ENCODE measurements at places on chromosomes 2 and 18.

GRCh38 chr2:237075749-237076599 is 9.7 kb upstream of the COPS8 start:
- DNase-seq: no peak

DNA sequence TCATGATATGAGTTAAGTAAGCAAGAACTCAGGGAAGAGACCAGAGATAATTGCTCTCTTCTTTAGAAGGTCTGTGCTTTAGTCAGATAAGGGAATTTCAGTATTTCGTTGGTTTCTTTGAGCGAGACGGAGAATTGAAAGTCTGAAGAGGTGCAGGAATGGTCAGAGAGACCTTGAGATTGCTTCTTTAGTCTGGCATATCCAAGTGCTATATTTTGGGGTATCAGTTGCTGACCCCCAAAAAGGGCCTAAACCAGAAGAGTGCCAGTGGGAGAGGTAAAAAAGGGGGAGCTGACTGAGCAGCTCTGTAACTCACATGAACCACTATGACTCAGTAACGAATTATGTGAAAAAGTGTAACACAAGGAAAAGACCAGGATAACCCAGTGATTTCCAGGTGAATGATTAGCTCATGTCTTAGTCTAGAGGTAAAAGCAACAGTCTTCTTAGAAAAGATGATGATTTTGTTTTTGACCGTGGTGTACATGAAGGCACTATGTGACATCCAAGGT is 932.9 kb downstream of the TDRD15 start:
- no peak for DNase-seq

- DNase-seq: no peak
Measured at GRCh38 chr2:219542931-219543595, 546 bp downstream of the CHPF start.

DNA sequence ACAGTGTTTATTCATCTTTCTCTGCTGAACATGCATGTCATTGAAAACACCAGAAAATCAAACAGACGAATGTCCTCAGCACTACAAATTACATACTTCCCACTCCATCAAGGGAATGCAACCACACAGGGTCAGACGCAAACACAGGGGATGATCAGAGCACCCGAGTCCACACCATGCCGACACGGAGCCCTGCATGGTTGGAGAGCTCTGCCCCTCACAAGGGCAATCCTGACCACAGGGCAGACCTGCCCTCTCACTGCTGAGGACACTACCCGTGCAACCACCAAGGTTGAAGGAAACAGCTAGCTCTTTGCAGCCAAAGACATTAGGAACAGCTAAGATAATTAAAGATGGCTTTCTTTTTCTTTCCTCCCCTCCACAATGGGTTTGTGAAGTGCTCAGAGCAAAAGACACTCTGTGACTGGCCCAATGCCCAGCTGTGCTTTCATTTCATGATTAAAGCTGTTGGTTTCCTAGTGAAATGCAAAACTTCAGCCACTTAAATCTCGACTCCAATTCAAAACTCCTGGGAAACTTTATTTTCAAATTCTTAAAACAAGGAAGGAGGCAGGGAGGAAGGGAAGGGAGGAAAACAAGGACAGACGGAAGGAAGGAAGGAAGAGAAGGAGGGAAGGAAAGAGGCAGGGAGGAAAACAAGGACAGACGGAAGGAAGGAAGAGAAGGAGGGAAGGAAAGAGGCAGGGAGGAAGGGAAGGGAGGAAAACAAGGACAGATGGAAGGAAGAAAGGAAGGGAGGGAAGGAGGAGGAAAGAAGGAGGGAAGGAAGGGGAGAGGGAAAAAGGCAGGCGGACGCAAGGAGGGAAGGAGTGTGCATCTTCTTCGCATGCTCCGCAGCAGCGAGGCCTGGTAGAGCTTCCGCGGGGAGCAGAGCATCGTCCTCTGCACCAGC is 65.8 kb downstream of the NDUFA10 start:
- no peak for DNase-seq

DNA sequence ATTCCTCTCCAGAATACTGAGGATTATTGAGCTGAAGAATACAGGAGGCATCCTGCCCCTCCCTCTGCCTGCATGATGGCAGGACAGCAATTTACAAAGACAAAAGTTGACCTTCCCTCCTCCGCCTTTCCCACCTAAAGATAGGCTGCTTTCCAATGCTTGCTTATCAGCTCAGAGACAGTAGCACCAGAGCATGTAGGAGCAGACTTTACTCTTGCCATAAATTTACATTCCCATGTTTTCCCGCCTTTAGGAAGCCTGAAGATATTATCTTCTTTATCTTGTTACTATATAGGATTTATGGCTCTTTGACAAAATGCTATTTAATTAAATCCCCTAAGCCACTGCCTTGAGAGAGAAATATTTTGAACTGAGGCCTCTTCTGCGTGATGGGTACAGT is 135.6 kb upstream of the HNMT start:
- no peak for DNase-seq

- DNase-seq: no peak
Measured at GRCh38 chr2:172083628-172084394, 1.5 kb upstream of the DLX1 start.

- no peak for DNase-seq
Measured at GRCh38 chr2:43105586-43106558, 120.5 kb downstream of the ZFP36L2 start.

GRCh38 chr2:172462373-172462848 is 35.0 kb downstream of the ITGA6 start:
- peak; percentile 5 for DNase-seq

DNA sequence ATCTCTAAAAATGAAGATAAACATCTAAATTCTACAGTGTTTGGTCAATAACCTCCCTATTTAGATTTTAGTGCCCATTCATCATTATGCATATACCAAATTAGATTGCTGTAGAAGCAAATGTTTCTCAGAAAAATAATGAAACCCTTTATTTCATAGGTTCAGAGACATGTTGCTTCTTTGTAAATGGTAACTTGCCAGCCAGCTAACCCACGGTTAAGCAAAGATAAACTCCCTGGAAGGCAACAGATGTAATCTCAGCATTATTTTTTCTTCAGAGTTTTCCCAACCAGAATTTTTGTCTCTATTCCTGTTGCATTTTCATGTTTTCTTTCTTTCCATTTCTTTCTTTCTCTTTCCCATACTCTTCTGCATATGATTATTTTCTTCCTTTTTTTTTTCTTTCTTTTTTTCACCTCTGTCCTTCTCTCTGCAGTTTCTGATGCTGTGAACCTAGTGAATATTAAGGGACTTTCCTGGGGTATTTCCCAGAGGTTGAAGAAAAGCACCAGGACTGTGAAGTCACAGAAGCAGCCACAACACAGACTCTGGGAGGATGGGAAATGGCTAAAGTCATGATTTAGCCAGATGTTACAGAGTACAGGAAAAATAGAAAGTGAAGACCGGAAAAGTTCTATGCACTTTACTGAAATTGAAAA is 50.0 kb upstream of the DSG1 start:
- no peak for DNase-seq

DNA sequence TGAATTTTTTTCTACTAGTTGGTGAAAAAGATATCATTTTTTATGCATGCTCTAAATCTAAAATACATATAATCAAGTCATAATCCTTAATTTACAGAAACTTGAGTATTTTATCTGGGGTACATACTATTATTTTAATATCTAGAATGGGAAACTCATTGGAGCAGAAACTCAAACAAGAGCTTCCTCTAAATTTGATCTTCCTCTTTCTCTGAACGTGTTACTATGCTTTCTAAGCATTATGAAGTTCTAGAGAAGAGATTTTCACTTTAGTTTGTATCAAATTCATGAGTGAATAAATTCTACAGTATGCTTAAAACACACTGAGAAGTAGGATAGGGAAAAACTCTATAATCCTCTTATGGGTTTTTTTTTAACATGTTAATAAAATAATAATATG is 20.6 kb upstream of the SLC38A11 start:
- no peak for DNase-seq

DNA sequence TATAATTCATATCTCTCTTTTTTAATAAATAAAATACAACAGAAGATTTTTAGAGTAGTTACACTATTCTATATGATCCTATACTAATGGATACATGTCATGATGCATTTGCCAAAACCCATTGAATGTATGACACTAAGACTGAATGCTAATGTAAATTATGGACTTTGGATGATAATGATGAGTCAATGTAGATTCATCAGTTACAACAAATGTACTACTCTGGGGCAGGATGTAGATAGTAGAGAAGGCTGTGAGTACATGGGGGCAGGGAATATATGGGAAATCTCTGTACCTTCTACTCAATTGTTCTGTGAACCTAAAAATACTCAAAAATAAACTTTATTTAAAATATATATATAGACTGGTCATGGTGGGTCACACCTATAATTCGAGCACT is 45.6 kb upstream of the NEDD4L start:
- DNase-seq: no peak

GRCh38 chr2:233833345-233833744 is 21.0 kb downstream of the HJURP start:
- DNase-seq: no peak

- DNase-seq: no peak
Measured at GRCh38 chr2:213455316-213456008, 171.2 kb downstream of the SPAG16 start.

GRCh38 chr2:1854729-1855547 is 110.6 kb upstream of the PXDN start:
- DNase-seq: no peak

- no peak for DNase-seq
Measured at GRCh38 chr2:71385012-71385411, 53.4 kb downstream of the ZNF638 start.

- DNase-seq: no peak
Measured at GRCh38 chr18:66575263-66575662, 28.6 kb downstream of the CDH19 start.

GRCh38 chr2:41999592-42000281 is 48.1 kb upstream of the PKDCC start:
- no peak for DNase-seq

DNA sequence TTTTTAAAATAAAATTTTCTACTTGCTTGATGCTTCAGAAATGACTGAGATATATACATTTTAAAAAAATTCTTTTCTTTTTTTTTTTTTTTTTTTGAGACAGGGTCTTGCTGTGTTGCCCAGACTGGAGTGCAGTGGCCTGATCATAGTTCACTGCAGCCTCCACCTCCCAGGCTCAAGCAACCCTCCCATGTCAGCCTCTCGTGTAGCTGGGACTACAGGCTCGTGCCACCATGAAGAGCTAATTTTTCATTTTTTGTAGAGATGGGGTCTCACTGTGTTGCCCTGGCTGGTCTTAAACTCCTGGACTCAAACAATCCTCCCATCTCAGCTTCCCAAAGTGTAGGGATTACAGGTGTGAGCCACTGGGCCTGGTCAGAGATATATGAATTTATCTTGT is 12.9 kb downstream of the CYS1 start:
- DNase-seq: no peak

DNA sequence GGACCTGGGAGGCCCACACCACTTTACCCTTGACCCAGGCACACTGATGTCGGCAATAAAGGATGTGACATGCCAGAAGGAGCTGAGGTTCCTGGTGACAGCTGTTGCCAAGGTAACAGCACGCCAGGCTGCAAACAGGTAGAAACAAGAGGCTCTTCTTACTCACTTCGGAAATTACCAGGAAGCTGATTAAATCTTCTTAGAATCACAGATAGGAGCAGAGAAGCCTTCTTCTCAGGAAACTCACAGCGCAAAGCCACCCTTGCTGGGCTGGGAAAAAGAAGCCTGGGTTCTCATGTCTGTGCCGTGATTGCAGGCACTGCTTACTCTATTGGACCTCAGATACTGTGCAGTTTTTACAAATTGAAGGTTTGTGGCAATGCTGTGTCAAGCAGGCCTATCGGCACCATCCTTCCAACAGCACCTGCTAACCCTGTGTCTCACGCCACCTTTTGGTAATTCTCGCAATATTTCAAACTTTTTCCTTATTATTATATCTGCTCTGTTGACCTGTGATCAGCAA is 61.0 kb upstream of the TAF1B start:
- peak; percentile 48 for DNase-seq

DNA sequence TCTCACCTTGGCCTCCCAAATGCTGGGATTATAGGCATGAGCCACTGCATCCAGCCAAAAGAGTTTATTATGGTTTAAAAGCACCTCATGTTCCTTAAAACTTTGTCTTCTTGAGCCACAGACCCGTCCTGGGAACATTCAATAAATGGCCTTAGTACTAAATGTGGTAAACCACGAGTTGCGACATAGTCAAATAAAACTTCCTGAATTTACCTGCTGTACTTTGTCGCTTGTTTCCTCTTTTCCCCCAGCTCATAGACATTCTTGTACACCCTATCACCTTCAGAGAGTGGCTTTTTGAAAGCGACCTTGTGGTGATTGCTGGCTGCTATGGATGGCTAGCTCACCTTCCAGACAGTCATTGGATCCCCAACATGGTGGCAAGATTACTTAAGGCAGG is 310.4 kb downstream of the LRRTM1 start:
- DNase-seq: no peak

- no peak for DNase-seq
Measured at GRCh38 chr2:15693926-15694588, 102.4 kb downstream of the DDX1 start.

GRCh38 chr18:56115071-56116015 is 523.0 kb downstream of the TXNL1 start:
- no peak for DNase-seq

GRCh38 chr2:42194428-42194827 is 25.3 kb downstream of the EML4 start:
- no peak for DNase-seq

DNA sequence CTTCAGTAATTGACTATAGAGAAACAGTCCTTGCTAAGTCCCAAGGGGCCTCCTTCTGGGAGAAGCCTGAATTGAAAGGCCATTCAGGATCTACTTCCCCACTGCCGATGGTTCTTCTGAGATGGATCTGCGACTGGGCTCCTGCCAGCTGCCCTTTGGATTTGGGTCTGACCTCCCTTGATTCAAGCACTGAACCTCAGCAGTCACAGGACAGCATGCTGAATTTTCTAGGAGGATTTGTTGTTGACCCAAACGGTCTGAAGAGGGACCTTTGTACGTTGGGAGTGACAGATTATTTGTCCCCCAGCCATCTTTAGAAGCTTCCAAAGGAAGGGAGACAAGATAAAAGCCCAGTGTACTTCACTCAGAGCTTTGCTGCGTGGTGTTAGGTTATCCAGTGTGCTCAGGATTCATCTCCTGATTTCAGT is 67.1 kb downstream of the NXPH2 start:
- DNase-seq: no peak

DNA sequence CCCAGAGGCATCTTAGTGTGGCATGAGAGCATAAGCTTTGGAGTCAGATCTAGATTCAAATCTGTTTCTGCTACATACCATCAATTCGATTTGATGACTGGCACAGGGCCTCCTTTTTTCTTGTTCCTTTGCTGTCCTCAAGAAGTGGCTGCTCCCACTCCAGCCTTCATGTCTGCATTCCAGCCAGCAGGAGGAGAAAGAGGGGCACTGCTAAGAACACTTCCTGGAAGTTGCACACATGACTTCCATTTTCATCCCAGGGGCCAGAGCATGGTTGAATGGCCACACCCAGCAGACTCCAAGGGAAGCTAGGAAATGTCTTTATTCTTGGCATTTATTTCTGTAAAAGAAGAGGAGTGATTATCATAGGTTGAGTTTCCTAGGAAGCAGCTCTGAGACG is 50.4 kb downstream of the EML6 start:
- no peak for DNase-seq

DNA sequence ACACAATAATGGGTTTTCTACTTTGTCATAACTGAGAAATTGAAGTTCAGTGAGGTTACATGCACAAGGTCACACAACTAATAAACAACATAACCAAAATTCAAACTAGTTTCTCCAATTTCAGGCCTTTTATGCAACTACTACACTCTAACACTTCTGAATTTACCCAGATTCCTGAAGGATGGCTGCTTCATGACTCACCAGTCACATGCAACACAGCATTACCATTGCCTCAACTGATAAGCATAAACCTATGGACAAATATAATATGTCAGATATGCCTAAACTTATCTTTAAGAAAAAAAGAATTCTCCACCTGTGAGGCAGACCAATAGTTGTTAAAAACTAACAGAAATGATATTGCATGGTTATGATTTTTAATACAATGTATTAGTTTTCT is 586.5 kb upstream of the SLC8A1 start:
- DNase-seq: no peak

Measured in stimulated activated CD8-positive, alpha-beta memory T cell treated with anti-CD3 and anti-CD28 coated beads, Interleukin-7, amount 100 ng/mL, for 1 hour (primary cell).